ENCODE measurements at places on chromosomes 6 and 20. TPM values are rescaled to one million over a fixed set of nuclear protein-coding genes. Genes with fewer than 3 reads are reported as not detected.

- no peak overlapping the region for H3K4me3 ChIP-seq
- H3K36me3 ChIP-seq: no peaks in the 10 kb centered on the region
- DNase-seq: no peak
- H3K27me3 ChIP-seq: no peaks in the 10 kb centered on the region
- H3K27ac ChIP-seq: no peak overlapping the region
- H3K4me1 ChIP-seq: no peaks in the 10 kb centered on the region
These were observed 9.2 kb upstream of the PLEKHG1 start for GRCh38 chr6:150590446-150590845.

- H3K27me3 ChIP-seq: no peaks in the 10 kb centered on the region
- no peak overlapping the region for H3K27ac ChIP-seq
- no peak overlapping the region for H3K4me3 ChIP-seq
- no peak for DNase-seq
These were observed 8.7 kb upstream of the HLA-E start for GRCh38 chr6:30480536-30481156.

Gene HCK
- 0.17 TPM for total RNA-seq

Gene PXDC1
- 6.3 TPM for total RNA-seq

Gene CTAGE9
- total RNA-seq: not detected

Gene KHDC1L
- total RNA-seq: 5.4 TPM

Data from HCT116 (cell line).